Tibial nerve (tissue), 4 donors: ENCODE measurements at places on chromosomes 4 and X. TPM values are rescaled to one million over a fixed set of nuclear protein-coding genes. Genes with fewer than 3 reads are reported as not detected.

DNA sequence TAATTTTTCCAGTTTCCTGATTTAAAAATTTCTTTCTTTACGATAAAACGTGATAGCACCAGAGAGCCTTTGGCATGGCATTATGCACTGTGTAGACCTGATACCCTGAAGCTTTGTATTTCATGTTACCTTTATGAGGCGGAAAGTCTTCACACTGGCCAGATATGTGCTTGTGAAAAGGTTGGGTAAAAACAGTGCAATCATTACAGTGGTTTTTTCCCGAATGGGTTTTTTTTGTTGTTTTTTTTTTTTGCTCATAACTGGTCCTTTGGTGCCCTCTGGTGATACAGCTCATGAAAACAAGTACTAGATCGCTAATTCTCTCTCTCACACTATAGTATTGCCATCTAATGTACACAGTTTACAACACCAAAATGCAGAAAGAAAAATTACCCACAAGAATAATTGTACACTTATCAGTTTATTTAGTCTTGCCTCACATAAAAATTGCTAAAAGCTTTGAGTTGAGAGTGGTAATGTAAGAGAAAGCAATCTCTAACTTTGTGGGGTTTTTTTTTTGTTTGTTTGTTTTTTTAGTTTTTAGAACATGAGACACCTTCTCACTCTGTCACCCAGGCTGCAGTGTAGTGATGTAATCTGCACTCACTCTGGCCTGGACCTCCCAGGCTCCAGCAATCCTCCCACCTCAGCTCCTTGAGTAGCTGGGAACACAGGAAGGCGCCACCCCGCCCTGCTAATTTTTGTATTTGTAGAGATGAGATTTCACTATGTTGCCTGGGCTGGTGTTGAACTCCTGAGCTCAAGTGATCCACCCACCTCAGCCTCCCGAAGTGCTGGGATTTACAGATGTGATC is 21.3 kb downstream of the SPCS3 start:
- H3K27ac ChIP-seq, result no peak overlapping the region
- DNase-seq, result no peak
- no peaks in the 10 kb centered on the region for H3K27me3 ChIP-seq
- H3K4me3 ChIP-seq, result no peak overlapping the region
- no peaks in the 10 kb centered on the region for H3K4me1 ChIP-seq

Gene SMARCA5
- total RNA-seq, result 37.8 TPM

DNA sequence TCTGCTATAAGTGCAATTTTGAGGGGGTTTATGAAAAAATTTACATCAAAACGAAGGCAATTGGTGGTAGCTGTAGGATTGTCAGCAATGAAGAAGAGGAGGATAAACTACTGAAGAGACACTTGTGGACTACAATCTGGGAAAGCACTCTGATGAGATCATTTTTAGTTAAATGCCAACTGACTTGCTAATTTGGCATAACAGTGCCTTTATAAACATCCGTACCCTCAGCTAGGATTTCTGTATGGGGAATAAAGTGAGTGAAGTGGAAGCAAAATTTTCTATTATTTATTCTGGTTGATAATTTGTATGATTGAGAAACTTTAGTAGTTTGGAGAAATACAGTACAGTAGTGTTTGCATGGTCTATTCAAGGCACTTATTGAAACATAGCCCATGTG is 11.2 kb upstream of the GNRHR start:
- H3K27ac ChIP-seq, result no peak overlapping the region
- H3K4me3 ChIP-seq, result no peak overlapping the region
- H3K4me1 ChIP-seq, result no peaks in the 10 kb centered on the region

GRCh38 chr4:59759082-59759825 is 1440.9 kb upstream of the ADGRL3 start:
- H3K27me3 ChIP-seq, result no peaks in the 10 kb centered on the region
- H3K4me3 ChIP-seq, result no peak overlapping the region
- no peaks in the 10 kb centered on the region for H3K36me3 ChIP-seq
- no peak overlapping the region for H3K27ac ChIP-seq
- no peaks in the 10 kb centered on the region for H3K4me1 ChIP-seq

GRCh38 chrX:49618574-49618973 is 19.8 kb downstream of the GAGE1 start:
- no peaks in the 10 kb centered on the region for H3K27me3 ChIP-seq
- H3K4me3 ChIP-seq, result no peak overlapping the region
- DNase-seq, result no peak
- H3K4me1 ChIP-seq, result no peaks in the 10 kb centered on the region
- H3K27ac ChIP-seq, result no peak overlapping the region

- no peak for DNase-seq
- H3K27me3 ChIP-seq, result no peaks in the 10 kb centered on the region
- no peak overlapping the region for H3K27ac ChIP-seq
- H3K36me3 ChIP-seq, result no peaks in the 10 kb centered on the region
- peaks cover 19% of the 10 kb centered on the region for H3K4me1 ChIP-seq
- H3K4me3 ChIP-seq, result peak overlapping the region; percentile 65
These were observed 835 bp downstream of the TMEM185A start for GRCh38 chrX:149630681-149631233.

DNA sequence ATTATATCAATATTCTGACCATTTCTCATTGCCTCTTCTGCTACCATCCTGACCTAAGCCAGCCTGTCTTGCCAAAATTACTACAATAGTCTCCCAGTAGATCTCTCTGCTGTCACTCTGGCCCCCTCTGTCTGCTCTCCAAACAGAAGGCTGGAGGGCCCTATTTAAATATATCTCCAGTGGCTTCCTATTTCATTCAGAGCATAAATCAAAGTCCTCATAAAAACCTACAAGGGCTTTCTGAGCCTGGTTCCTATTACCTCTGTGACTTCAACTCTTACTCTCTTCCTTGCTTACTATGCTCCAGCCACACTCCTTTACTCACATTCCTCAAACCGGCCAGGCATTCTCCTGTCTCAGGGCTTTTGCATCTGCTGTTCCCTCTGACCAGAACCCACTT is 19.0 kb downstream of the IGSF1 start:
- no peak overlapping the region for H3K4me3 ChIP-seq
- H3K27me3 ChIP-seq, result peaks cover 4% of the 10 kb centered on the region

GRCh38 chrX:78593701-78594100 is 65.4 kb downstream of the RTL3 start:
- no peak for DNase-seq
- H3K27me3 ChIP-seq, result peaks cover 6% of the 10 kb centered on the region
- no peak overlapping the region for H3K4me3 ChIP-seq
- H3K27ac ChIP-seq, result no peak overlapping the region
- H3K36me3 ChIP-seq, result no peaks in the 10 kb centered on the region

- no peaks in the 10 kb centered on the region for H3K27me3 ChIP-seq
- no peak overlapping the region for H3K4me3 ChIP-seq
- H3K36me3 ChIP-seq, result no peaks in the 10 kb centered on the region
- peaks cover 4% of the 10 kb centered on the region for H3K4me1 ChIP-seq
- DNase-seq, result no peak
- H3K27ac ChIP-seq, result no peak overlapping the region
These were observed 11.4 kb downstream of the TMSB4X start for GRCh38 chrX:12986164-12986779.

GRCh38 chr4:6109842-6110560 is 90.3 kb downstream of the JAKMIP1 start:
- no peak overlapping the region for H3K27ac ChIP-seq
- H3K36me3 ChIP-seq, result no peaks in the 10 kb centered on the region
- H3K4me3 ChIP-seq, result no peak overlapping the region
- no peaks in the 10 kb centered on the region for H3K4me1 ChIP-seq
- H3K27me3 ChIP-seq, result no peaks in the 10 kb centered on the region
